Aorta (tissue), 5 donors: ENCODE measurements at places on chromosomes 16 and 17. TPM values are rescaled to one million over a fixed set of nuclear protein-coding genes. Genes with fewer than 3 reads are reported as not detected.

GRCh38 chr16:68155425-68155824 is 70.3 kb downstream of the NFATC3 start:
- no peaks in the 10 kb centered on the region for H3K27me3 ChIP-seq
- DNase-seq = no peak
- no peak overlapping the region for H3K4me3 ChIP-seq
- H3K36me3 ChIP-seq = no peaks in the 10 kb centered on the region

SPN gene
- total RNA-seq = 5.2 TPM

- no peaks in the 10 kb centered on the region for H3K27me3 ChIP-seq
- no peak for DNase-seq
- H3K4me1 ChIP-seq = no peaks in the 10 kb centered on the region
- H3K36me3 ChIP-seq = no peaks in the 10 kb centered on the region
- no peak overlapping the region for H3K4me3 ChIP-seq
Observed at GRCh38 chr17:40613467-40614154, 34.0 kb downstream of the SMARCE1 start.

DNA sequence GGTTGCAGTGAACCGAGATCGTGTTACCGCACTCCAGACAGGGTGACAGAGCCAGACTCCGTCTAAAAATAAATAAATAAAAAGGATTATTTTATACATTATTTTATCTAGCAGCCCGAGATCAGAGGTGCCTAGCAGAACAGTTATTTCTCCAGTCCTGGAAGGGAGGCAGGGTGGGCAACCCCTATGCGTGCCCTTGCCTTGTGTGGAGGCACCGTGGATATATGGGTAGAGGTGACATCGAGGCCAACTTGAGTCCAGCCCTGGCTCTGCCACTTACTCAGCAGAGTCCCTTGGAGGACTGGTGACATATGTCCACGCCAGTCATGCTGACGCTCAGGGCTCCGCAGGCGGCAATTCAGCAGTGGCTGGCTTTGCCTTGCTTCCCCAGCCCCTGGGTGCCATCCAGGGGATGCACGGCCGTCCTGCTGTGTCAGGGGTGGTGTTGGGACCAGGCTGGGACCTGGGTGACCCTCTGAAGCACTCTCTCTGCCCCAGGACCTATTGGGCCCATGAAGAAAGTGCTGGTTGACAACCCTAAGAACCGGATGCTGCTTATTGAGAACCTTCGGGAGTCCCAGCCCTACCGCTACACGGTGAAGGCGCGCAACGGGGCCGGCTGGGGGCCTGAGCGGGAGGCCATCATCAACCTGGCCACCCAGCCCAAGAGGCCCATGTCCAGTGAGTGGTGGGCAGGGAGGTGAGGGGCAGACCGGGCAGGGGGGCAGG is 13.2 kb downstream of the GALK1 start:
- H3K36me3 ChIP-seq = no peaks in the 10 kb centered on the region
- no peaks in the 10 kb centered on the region for H3K4me1 ChIP-seq
- DNase-seq = peak; percentile 47
- H3K4me3 ChIP-seq = no peak overlapping the region

EVPLL gene
- not detected for total RNA-seq

DNA sequence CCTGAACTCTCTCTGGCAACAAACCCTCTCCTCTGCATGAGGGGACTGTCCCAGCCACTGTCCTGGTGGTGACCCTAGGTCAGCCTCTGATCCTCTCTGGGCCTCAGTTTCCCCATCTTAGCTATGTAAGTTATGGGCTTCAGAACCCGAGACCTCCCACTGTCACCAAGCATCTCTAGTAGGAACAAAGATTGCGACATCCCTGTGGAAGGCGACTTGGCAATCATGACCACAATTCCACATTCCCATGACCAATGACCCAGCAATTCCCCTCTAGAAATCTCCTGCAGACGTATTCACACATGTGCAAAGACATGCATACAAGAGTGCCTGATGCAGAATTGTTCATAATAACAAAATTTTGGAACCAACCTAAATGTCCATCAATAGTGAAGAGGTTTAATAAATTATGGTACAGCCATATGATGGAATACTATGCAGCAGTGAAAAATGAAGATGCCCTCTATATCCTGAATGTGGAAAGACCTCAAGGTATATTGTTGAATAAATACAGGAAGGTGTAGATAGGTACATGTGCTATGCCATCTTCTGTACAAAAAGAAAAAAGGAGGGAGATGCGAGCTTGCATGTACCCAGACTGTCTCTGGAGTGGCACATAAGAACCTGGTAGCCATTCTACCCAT is 21.2 kb downstream of the CNGB1 start:
- no peak overlapping the region for H3K4me3 ChIP-seq
- no peak for DNase-seq
- no peak overlapping the region for H3K27ac ChIP-seq
- H3K4me1 ChIP-seq = no peaks in the 10 kb centered on the region
- H3K36me3 ChIP-seq = no peaks in the 10 kb centered on the region

- no peak overlapping the region for H3K4me3 ChIP-seq
- no peaks in the 10 kb centered on the region for H3K36me3 ChIP-seq
Observed at GRCh38 chr17:64947152-64947551, 27.9 kb upstream of the LRRC37A3 start.

GRCh38 chr16:1884889-1885288 is 12.9 kb upstream of the MEIOB start:
- no peak overlapping the region for H3K4me3 ChIP-seq
- no peak for DNase-seq
- H3K27ac ChIP-seq = no peak overlapping the region
- H3K4me1 ChIP-seq = no peaks in the 10 kb centered on the region

PARD6A gene
- 3.9 TPM for total RNA-seq

DNA sequence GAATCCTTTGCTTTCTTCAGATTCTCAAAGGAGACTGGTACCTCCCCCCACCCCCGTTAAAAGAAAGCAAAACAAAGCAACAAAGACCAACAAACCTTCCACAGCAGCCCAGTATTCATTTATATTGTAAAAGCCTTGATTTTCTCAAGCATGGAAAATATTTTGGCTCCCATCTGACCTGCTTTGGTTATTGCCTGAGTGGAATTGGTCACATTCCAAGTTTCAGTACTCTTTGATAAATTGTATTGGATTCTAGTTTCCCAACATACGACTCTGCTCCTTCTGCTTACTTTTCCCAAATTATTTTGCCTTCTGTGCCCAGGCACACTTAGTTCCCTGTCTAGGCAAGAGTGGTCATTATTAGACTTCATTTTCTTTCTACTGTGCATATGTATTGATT is 1.3 kb downstream of the ABCC11 start:
- no peak for DNase-seq
- H3K36me3 ChIP-seq = no peaks in the 10 kb centered on the region
- H3K4me3 ChIP-seq = no peak overlapping the region
- peaks cover 3% of the 10 kb centered on the region for H3K4me1 ChIP-seq
- H3K27ac ChIP-seq = no peak overlapping the region

- H3K36me3 ChIP-seq = no peaks in the 10 kb centered on the region
- peak; percentile 97 for DNase-seq
- no peak overlapping the region for H3K4me3 ChIP-seq
- peaks cover 8% of the 10 kb centered on the region for H3K4me1 ChIP-seq
- no peaks in the 10 kb centered on the region for H3K27me3 ChIP-seq
Observed at GRCh38 chr17:61251939-61252865, 147.4 kb upstream of the TBX2 start.

ZNF652 gene
- 52.8 TPM for total RNA-seq

- no peaks in the 10 kb centered on the region for H3K27me3 ChIP-seq
Observed at GRCh38 chr17:65794572-65794971, 233.1 kb upstream of the AXIN2 start.

GRCh38 chr17:29526322-29526721 is 40.5 kb downstream of the ABHD15 start:
- DNase-seq = no peak
- peaks cover 5% of the 10 kb centered on the region for H3K36me3 ChIP-seq
- H3K4me3 ChIP-seq = no peak overlapping the region
- no peak overlapping the region for H3K27ac ChIP-seq
- no peaks in the 10 kb centered on the region for H3K27me3 ChIP-seq
- H3K4me1 ChIP-seq = no peaks in the 10 kb centered on the region

KRT16 gene
- total RNA-seq = 0.30 TPM

GRCh38 chr17:68601565-68602288 is 560 bp upstream of the FAM20A start:
- H3K27me3 ChIP-seq = no peaks in the 10 kb centered on the region
- H3K36me3 ChIP-seq = no peaks in the 10 kb centered on the region
- no peak overlapping the region for H3K4me3 ChIP-seq
- no peak for DNase-seq

DNA sequence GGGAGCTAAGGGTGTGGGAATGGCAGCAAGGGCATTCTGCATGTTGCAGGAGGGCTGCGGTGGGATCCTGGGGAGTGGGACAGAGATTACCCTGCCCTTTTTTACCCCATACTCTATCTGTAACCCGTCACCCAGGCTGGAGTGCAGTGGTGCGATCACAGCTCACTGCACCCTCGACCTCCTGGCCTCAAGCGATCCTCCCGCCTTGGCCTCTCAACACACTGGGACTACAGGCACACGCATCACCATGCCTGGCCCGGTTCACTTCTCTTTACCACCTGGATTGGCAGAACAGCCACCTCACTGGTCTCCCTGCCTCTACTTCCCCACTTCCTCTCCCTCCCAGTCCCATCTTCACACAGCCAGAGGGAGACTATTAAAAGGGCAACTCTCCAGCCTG is 9.5 kb downstream of the ZNF385C start:
- H3K27me3 ChIP-seq = no peaks in the 10 kb centered on the region
- no peak for DNase-seq
- H3K4me1 ChIP-seq = no peaks in the 10 kb centered on the region
- no peak overlapping the region for H3K27ac ChIP-seq

GRCh38 chr17:80719449-80719848 is 174.8 kb downstream of the RPTOR start:
- no peaks in the 10 kb centered on the region for H3K4me1 ChIP-seq
- no peak for DNase-seq
- no peak overlapping the region for H3K4me3 ChIP-seq
- H3K27me3 ChIP-seq = no peaks in the 10 kb centered on the region
- H3K27ac ChIP-seq = no peak overlapping the region
- no peaks in the 10 kb centered on the region for H3K36me3 ChIP-seq

- no peaks in the 10 kb centered on the region for H3K36me3 ChIP-seq
- H3K4me1 ChIP-seq = no peaks in the 10 kb centered on the region
- DNase-seq = no peak
- no peaks in the 10 kb centered on the region for H3K27me3 ChIP-seq
Observed at GRCh38 chr16:89147085-89147817, 24.3 kb upstream of the CDH15 start.

DNA sequence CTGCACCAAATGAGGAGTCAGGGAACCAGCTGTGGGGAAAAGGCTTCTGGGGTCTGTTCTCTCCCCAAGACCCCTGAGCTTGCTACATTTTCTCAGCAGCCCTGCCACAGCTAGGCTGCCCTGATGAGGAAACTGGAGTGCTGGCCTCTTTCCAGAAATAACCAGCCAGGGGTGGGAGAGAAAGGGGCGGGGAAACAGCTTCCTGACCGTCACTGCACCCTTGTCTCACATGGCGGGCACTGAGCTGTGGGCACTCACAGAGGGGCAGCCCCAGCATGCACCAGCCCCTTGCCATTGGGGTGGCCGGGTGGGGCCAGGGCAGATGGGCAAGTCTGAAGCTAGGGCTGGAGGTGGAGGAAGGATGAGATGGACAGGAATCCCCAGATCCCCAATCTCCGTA is 2.9 kb downstream of the SRL start:
- DNase-seq = no peak
- H3K4me1 ChIP-seq = no peaks in the 10 kb centered on the region
- no peak overlapping the region for H3K27ac ChIP-seq
- H3K4me3 ChIP-seq = no peak overlapping the region

- no peaks in the 10 kb centered on the region for H3K27me3 ChIP-seq
- no peak overlapping the region for H3K4me3 ChIP-seq
- H3K27ac ChIP-seq = peak overlapping the region; percentile 78
- DNase-seq = no peak
- H3K36me3 ChIP-seq = no peaks in the 10 kb centered on the region
- H3K4me1 ChIP-seq = no peaks in the 10 kb centered on the region
Observed at GRCh38 chr16:1088295-1089170, 7.5 kb downstream of the C1QTNF8 start.

DNA sequence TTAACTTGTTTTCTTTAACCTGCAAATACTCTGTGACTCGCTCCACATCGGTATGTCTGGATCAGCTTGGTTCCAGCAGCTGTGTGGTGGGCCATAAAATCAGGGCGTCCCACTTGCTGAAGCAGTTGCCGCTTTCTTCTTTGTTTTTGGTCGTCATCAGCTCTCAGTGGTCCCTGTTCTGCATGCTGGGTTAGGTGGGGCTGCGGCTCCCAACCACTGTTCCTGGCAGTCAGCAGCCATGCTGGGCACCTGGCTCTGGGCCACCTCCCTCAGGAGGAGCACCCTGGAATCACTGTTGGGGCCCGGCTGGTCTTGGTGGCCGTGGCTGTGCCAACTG is 23.0 kb downstream of the MGRN1 start:
- peaks cover 2% of the 10 kb centered on the region for H3K36me3 ChIP-seq
- no peaks in the 10 kb centered on the region for H3K4me1 ChIP-seq
- no peak for DNase-seq
- no peak overlapping the region for H3K4me3 ChIP-seq
- no peaks in the 10 kb centered on the region for H3K27me3 ChIP-seq

TMEM235 gene
- total RNA-seq = not detected

GRCh38 chr17:78325076-78325687 is 34.7 kb downstream of the SOCS3 start:
- peak overlapping the region; percentile 11 for H3K27ac ChIP-seq
- no peak overlapping the region for H3K4me3 ChIP-seq
- no peaks in the 10 kb centered on the region for H3K36me3 ChIP-seq
- no peaks in the 10 kb centered on the region for H3K4me1 ChIP-seq

TAT gene
- not detected for total RNA-seq

GRCh38 chr17:56982312-56982711 is 4.4 kb downstream of the SCPEP1 start:
- H3K36me3 ChIP-seq = peaks cover 3% of the 10 kb centered on the region
- no peak overlapping the region for H3K27ac ChIP-seq
- no peaks in the 10 kb centered on the region for H3K4me1 ChIP-seq
- no peak overlapping the region for H3K4me3 ChIP-seq
- H3K27me3 ChIP-seq = no peaks in the 10 kb centered on the region

DNA sequence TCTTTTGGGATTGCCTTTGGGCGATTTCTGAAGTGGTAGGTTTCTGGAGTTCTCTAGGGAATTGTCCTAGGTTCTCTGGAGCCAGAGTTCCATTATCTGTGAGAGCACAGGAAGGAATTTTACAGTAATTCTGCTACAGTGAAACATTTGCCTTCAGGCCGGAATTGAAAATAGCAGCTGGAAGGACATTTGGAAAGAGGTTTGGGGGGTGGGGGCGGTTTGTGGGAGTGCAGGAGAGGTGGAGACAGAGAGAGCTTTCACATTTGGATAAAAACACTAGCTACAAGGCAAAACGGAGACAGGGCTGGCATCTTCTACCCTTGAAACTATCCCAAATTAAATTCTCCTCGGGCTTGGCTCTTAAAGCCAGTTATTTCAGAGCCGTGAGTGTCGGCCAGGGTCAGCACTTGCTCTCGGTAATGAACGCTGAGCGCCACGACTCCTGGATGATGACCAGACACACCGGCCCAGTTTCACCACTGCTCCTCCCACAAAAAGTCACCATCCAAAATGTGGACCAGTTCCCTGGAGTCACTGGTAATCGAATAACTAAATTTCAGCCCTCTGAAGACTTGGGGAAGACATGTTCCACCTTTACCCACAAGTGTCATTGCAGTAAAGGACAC is 67.7 kb upstream of the TANC2 start:
- no peaks in the 10 kb centered on the region for H3K36me3 ChIP-seq
- no peak overlapping the region for H3K4me3 ChIP-seq
- DNase-seq = no peak
- no peaks in the 10 kb centered on the region for H3K27me3 ChIP-seq
- H3K27ac ChIP-seq = peak overlapping the region; percentile 43

CDK3 gene
- 3.5 TPM for total RNA-seq

GRCh38 chr16:70674221-70675014 is 11.4 kb downstream of the MTSS2 start:
- no peak overlapping the region for H3K27ac ChIP-seq
- H3K36me3 ChIP-seq = peaks cover 5% of the 10 kb centered on the region
- no peaks in the 10 kb centered on the region for H3K4me1 ChIP-seq
- H3K27me3 ChIP-seq = no peaks in the 10 kb centered on the region
